NCI-H2081 treated with DMSO at 0.1 percent for 48 hours (cell line): ENCODE measurements at places on chromosomes 2 and 18.

- DNase-seq: no peak
These were observed 730.8 kb downstream of the DCC start for GRCh38 chr18:53070788-53071187.

DNA sequence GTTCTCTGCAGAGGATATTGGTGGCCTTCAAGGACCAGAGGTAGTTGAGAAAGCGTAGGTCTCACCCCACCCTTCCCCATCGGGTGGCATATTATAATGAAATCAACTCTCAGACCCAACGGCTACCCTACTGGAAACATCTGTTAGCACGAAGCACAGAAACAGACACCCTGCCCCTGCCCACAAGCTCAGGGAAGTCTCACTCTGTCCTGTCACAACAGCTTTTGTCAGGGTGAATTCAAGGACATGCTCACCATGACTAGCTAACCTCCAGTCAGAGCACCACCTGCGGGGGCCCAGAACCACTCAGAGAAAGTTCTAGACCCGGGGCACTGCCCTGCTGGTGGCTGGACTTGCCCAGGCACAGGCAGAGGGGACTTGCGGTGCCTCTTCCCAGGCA lies 3.5 kb upstream of the B3GNT7 start:
- no peak for DNase-seq

- no peak for DNase-seq
These were observed 115.1 kb downstream of the SH3BP4 start for GRCh38 chr2:235066895-235067294.

- DNase-seq: no peak
These were observed 423.4 kb upstream of the ID2 start for GRCh38 chr2:8258406-8258805.

DNA sequence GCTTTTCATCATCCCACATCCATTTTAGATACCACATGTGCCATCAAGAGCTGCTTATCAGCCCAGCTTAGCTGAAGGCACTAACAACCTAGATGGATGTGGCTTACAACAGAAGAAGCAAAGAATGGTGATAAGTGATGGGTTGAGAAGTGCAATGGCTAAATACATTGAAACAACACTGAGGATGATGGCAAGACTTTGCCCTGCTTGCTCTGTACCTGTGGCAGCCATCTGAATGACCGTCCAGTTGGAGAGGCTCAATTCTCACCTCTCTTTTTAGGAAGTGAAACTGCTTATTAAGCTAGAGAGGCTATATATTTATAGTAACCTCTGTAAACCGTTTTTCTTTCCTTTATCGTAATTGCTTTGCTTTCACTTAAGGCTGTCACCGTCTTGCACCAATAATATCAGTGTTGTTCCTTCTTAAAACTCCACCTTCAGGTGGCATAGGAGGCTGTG lies 5.7 kb downstream of the GPATCH11 start:
- DNase-seq: no peak

- no peak for DNase-seq
These were observed 292.1 kb upstream of the NRXN1 start for GRCh38 chr2:51324051-51324450.

DNA sequence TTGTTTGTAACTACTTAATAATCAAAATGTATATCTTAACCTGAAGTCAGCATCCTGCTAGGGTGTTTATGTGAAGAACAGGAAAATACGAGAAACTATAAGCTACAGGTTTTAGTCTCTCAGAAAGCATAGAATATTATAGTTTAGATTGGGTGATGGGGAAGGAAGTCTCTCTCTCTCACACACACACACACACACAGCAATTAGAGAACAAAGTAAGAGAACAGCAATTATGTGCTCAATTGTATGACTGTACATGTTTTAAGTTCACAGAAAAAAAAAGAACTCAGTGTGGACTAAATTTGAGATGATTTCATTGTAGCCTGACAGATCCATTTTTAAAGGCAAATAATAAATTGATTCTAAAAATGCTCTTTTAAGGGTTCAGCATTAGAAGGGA lies 94.3 kb upstream of the ZNF516 start:
- no peak for DNase-seq

DNA sequence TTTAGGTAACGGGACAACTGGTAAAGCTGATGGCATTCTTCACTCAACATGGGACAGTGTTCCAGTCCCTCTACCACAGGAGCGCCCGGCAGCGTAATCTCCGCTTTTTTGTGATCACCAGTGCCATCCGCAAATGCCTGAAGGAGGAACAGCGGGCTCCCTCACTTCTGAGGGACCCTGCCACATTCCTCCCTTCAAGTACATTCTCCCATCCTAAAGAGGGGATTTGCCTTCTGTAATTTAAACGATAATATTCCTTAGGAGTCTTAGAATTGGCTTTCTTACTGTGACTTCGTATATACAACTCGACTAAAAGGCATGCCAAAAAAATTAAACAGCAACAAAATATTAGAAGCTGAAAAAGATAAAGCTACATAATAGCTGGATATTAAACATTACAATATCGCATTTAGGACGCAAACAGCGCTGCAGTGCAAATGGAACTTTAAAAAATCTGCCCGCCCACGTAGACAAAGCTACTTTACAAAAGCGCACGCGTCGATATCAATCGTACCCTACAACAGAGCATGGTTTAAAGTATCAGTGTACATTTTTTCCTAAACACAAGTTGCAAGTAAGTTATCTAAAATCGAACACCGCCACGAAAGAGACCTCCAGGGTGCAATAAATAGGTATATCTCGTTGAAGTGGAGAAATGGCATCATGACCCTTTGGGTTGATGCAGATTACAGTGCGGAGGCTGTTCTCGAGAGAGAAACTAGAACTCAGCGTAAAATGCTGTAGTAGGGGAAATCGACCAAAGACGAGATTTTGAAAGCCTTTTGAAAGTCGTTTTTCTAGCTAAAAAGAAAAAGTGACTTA lies 2.3 kb upstream of the VSNL1 start:
- no peak for DNase-seq

- DNase-seq: no peak
These were observed 38.6 kb upstream of the EPHA4 start for GRCh38 chr2:221610675-221611074.

- DNase-seq: no peak
These were observed 12.2 kb downstream of the PLB1 start for GRCh38 chr2:28507796-28508764.

DNA sequence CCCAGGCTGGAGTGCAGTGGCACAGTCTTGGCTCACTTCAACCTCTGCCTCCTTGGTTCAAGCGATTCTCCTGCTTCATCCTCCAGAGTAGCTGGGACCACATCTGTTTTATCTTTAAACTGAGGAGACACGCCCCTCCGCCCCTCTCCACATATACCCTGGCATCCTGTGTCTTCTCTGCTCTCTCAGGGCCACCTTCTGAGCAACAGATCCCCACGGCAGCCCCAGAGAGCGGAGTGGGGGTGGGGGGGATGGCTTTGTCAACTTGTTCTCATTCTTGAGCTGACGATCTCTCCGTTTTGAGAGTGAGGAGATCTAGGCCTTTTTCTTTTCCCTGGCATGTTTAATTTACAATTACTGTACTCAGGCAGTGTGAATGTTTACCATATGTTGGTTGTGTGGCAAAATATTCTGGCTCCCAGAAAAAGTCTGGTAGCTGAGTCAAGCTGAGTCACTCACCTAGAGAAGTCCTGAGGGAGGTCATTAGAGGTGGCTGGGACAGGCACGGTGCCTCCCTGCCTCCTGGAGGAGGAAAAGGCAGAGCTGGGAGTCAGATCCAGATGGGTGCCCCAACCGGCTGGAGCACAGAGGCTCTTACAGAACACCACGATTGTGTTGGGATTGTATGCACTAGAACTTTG lies 19.5 kb upstream of the ID2 start:
- no peak for DNase-seq

GRCh38 chr2:100846716-100847115 lies 26.8 kb downstream of the NPAS2 start:
- DNase-seq: no peak

GRCh38 chr2:66535574-66536289 lies 100.8 kb downstream of the MEIS1 start:
- no peak for DNase-seq
